ENCODE measurements at places on chromosomes 1 and 21.
A peak's percentile ranks its signal among the peaks of the same experiment; 100 is the strongest.

GRCh38 chr1:40980068-40980452 lies 564 bp downstream of the CTPS1 start:
- no peak for DNase-seq

GRCh38 chr1:33384040-33384812 lies 46.7 kb downstream of the PHC2 start:
- DNase-seq: peak; percentile 86

- peak; percentile 19 for DNase-seq
Measured at GRCh38 chr21:45109831-45110492, 35.6 kb downstream of the ADARB1 start.

- DNase-seq: no peak
Measured at GRCh38 chr1:41342774-41343355, 18.4 kb upstream of the FOXO6 start.

- no peak for DNase-seq
Measured at GRCh38 chr1:7970246-7970645, 8.7 kb downstream of the PARK7 start.

DNA sequence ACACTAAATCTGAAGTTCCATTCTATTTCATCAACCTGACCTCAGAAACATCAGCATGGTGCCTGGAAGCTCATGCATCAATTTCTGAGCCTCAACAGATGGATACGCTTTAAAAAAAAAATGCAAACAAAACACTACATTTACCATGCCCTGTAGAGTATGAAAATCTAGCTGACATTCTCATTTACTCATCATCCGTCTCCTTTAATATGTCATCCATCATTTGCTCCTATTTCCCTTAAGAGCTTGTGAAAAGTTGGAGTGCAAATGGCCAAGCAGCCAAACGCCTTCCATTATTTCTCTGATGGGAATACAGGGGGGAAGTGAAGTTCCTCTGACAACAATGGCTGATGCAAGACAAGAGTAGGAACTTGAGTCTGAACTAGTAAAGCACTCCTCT lies 295.0 kb downstream of the TGFB2 start:
- no peak for DNase-seq

DNA sequence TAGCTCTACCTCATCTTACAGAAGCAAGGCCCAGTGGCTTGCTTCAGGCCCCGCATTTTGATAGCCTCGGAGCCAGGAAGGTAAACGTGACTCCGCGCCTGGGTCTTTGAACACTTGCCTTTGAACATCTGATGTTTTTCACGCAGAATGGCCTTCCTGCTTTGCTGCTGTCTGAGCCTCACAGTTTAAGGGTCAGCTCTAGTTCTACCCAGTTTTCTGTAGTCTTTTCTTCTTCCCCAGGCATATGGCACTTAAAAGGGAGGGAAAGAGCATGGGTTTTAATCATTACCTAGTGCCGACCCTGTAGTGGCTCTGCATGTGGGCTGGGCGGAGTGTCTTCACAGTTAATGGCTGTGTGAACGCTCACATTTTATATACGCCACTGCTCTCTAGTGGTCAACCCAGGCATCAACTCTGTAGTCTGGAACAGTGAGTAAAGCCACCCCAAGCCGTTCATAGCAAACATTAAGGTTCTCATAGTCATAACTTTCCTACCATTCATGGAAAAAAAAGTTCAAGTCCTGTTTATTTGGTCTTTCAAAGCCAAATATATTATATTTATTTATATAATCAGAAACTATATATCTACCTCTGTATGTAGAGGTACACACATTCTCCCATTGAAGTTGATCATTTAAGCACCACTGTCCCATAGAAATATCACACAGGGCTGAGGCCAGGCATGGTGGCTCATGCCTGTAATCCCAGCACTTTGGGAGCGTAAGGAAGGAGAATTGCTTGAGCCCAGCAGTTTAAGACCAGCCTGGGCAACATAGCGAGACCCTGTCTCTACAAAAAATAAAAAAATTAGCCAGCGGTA lies 78.1 kb downstream of the IER5 start:
- peak; percentile 78 for DNase-seq

DNA sequence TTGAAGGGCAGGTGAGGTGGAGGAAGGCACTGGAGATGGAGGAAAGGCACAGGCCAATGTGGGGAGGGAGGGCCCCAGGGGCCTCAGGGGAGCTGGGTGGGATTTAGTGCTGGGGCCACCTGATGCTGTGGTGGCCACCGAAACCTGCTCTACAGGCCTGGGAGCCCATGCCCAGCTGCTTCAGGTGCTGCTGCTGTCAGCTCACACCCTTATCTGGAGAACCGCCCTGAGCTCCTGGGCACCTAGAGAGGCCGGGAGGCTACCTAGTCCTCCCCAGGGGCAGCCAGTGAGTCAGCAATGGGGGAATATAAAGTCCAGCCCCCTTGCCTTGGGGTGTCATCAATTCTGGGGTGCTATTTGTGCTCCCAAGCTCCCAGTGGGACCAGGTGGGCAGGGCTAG lies 12.2 kb downstream of the FAM131C start:
- DNase-seq: no peak

GRCh38 chr1:37288900-37289299 lies 185.5 kb upstream of the ZC3H12A start:
- DNase-seq: no peak

DNA sequence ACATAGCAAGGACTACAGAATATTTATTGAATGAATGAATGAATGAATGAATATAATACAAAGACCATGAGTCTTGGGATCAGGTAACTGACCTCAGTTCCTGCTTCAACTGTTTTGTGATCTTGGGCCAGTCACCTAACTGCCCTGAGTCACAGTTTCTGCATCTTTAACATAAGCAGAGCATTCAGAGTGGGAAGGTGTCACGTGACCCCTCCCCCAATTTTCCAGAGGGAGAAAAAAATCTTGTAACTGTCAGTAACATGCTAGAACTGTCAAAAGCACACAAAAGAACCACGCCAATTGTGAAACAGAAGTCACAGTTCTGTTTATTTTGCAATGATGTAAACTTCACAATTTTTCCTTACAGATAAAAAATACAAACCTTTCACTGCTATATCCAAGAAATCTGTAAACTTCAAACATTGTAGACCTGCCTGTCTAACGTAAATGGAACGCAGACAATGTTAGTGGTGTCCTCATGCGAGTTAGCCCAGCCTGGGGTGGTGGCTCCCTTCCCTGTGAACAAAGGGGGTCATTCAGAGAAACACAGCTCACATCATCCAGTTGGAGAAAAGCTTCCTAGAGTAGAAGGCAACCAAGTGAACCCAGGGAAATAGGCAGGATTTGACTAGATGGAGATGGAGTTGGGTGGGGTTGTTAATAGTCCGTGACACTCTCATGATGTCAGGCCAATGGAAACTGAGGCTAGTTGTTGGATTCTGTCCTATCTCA lies 211.8 kb upstream of the ZC3H12A start:
- no peak for DNase-seq

- no peak for DNase-seq
Measured at GRCh38 chr21:46431884-46432488, 26.7 kb upstream of the DIP2A start.

GRCh38 chr1:42949312-42950115 lies 9.2 kb downstream of the SLC2A1 start:
- no peak for DNase-seq

GRCh38 chr1:228073857-228074545 lies 8.5 kb upstream of the ARF1 start:
- DNase-seq: no peak

GRCh38 chr1:2591581-2592261 lies 5.1 kb downstream of the PRXL2B start:
- no peak for DNase-seq

DNA sequence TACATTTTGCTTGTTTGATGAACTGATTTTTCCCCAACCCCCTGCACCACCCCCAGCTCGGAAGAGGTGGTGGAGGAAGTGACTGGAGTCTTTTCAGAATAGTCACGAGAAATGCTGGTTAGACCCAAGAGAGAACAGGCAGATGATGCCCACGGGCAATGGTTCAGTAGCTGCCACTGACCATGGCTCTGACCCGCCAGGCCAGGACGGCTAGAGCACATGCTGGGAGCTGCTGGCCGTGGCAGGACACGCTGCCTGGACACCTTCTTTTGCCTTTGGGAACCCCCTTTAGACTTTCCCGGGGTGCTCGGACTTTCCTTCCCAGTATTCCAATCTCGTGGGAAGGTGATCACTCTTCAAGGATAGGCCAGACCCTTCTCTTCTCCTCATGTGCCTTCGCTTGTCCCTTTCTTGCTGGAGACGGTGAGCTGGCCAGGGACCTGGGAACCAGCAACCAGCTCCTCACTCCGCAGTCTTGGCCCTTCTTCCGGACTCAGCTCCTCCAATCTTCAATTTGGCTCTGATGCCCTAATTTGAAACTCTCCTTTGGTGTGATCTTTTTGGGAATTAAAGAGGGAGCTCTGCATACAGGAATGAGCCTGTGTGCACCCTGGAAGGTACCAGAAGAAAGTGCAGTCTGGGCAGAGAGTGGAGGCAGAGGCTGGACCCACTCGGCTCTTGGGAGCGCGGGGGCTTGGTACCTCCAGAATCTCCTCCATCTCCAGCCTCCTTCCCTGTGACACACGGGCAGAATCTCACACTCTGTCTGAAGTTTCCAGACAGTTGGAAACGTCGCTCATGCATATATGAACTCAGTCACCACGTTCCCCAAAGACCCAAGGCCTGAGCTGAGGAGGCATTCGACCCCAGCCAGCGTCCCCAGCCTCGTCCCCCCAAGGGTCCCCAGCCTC lies 4.0 kb upstream of the PDE9A start:
- no peak for DNase-seq

DNA sequence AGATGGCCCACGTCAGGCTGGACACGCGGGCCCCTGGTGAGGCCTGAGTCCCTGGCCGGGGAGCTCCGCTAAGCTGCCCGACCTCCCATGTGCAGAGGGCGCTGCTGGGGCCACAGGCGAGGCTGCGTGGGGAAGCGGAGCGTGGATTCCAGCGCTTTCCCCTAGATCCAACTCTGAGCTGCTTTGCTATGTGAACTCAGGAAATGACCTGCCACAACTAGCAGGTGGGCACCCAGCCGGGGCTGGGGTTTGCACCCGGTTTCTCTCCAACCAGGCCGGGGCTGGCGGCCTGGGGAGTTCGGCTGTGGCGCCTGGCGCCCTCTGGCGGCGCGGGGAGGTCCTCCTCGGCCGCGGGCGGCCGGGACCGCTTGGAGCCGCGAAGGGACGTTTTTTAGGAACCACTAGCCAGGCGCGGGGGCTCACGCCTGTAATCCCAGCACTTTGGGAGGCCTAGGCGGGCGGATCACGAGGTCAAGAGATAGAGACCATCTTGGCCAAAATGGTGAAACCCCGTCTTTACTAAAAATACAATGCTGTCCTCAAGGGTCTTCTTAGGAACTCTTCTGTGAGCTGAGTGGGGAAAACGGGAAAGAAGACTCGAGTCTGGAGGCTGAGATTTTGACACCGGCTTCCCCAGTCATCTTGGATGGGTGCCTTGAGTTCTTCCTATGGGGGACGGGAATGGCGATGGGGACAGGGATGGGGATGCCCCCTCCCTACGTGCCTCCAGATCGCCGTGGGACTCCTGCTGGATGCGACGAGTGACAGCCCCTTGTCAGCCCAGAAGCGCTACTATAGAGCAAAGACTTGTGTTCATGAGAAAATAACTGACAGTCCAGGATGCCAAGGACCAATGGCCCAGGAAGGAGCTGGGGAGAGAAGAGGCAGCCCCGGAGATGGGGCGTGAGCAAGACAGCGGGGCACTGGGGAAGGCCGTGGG lies 12.6 kb downstream of the PYCR2 start:
- DNase-seq: peak; percentile 38

DNA sequence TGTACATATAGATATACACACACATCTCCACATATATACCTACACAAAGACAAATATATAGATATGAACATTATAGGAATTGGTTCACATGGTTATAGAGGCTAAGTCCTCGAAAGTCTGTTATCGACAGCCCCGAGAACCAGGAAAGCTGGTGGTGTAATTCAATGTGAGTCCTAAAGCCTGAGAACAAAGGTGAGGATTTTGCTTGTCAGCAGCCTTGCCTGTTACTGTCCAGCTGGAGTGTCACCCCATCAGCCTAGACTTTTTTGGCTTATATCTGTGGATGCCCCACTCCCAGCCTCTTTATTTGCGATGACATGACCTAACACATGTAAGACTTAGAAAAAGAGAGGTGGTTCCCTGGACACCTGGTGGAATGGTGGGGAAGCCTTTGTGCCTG lies 97.0 kb downstream of the GIPC2 start:
- DNase-seq: no peak

DNA sequence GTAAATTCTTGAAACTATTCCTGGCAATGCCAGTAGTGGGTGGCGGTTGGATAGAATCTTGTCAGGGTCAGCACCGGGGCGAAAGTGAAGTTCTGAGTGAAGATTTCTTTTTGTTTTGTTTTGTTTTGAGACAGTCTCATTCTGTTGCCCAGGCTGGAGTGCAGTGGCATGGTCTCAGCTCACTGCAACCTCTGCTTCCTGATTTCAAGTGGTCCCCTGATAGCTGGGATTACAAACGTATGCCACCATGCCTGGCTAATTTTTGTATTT lies 33.3 kb downstream of the PCNT start:
- no peak for DNase-seq

DNA sequence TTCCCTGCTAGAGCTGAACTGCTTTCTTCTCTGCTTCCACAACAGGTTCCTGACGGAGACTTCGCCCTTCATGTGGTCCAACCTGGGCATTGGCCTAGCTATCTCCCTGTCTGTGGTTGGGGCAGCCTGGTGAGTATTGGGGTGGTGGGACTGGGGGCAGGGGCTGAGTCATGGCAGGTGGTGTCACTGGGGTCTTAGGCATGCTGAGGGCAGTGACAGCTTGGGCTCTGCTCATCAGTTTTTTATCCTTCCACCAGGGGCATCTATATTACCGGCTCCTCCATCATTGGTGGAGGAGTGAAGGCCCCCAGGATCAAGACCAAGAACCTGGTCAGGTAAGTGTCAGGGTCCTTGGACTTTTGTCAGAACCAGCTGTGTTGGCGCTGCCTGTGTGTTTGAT lies 1.3 kb downstream of the ATP6V0B start:
- DNase-seq: no peak

- no peak for DNase-seq
Measured at GRCh38 chr1:116311756-116312680, 61.0 kb upstream of the ATP1A1 start.

- DNase-seq: no peak
Measured at GRCh38 chr1:41005876-41006275, 15.6 kb downstream of the SLFNL1 start.

DNA sequence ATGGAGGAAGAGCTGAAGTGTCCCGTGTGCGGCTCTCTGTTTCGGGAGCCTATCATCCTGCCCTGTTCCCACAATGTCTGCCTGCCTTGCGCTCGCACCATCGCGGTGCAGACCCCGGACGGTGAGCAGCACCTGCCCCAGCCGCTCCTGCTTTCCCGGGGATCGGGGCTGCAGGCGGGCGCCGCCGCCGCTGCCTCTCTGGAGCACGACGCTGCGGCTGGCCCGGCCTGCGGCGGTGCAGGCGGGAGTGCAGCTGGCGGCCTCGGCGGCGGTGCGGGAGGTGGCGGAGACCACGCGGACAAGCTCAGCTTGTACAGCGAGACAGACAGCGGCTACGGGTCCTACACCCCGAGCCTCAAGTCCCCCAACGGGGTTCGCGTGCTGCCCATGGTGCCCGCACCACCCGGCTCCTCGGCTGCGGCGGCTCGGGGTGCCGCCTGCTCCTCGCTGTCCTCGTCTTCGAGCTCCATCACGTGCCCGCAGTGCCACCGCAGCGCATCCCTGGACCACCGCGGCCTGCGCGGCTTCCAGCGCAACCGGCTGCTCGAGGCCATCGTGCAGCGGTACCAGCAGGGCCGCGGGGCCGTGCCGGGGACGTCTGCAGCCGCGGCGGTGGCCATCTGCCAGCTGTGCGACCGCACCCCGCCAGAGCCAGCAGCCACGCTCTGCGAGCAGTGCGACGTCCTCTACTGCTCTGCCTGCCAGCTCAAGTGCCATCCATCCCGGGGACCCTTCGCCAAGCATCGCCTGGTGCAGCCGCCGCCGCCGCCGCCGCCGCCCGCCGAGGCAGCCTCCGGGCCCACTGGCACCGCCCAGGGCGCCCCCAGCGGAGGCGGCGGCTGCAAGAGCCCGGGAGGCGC lies 1.3 kb downstream of the TRIM67 start:
- DNase-seq: no peak
